Epithelial cell of proximal tubule (primary cell): ENCODE measurements at places on chromosomes 11 and 22. TPM values are rescaled to one million over a fixed set of nuclear protein-coding genes. Genes with fewer than 3 reads are reported as not detected.

DNA sequence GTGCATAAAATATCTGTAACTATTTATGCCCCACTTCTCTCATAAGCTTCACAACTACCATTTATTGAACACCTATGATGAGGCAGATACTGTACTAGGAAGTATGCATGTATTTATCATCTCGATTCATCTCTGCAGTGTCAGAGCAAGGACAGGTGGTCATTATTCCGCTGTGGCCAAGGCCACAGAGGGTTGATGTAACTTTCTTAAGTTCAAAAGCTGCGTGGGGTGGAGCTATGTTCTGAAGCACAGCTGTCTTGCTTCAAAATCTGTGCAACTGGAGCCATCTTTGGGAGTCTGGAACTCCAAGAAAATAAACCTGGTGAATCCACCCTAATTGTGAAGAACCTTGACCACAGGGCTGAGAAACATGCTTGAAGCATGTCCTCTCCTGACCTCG, 60.2 kb upstream of the HMGXB4 start:
- DNase-seq, result no peak

DNA sequence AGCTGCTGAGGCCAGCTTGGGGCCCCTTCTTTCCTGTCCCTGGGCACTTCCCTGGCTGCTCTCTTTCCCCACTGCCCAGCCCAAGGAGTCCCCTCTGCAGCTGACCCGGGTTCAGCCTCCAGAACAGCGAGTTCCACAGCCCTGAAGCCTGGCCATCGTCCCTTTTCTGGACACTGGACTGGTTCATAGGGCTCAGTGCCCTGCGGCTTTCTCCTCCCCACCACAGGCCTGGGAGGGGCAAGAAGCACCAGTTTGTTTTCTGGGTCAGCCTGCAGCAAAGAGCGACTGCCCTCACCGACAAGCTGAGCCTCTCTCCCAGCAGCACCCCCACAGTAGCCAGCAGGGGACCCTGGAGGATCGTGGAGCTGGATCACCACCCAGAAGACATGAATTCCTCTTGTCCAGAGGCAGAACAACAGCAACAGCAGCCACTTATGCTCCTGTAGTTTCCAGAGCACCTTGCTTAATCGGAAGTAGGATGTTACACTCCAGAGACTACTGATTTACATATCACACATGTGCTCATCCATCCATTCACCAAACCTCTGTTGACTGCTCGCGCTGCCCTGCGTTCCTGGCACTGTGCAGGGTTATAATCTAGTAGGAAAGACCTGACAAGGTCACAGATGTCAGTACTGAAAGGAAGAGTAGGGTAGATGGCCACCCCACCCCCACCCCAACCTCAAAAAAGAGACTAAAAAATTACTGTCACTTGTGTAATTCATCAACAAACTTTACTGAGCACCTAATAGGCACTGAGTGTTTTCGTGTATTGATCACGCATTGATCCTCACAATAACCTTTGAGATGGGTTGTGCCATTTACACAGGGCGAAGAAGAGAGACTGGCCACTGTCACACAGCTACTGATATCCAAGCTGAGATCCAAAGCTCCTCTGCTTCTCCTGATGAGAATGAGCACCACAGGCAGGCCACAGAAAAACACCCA, 13.0 kb upstream of the CXCR5 start:
- DNase-seq, result peak; percentile 91

GRCh38 chr11:47109051-47109726, 67.5 kb downstream of the ARFGAP2 start:
- DNase-seq, result no peak

- DNase-seq, result no peak
Observed at GRCh38 chr11:95739108-95739938, 50.3 kb downstream of the FAM76B start.

DNA sequence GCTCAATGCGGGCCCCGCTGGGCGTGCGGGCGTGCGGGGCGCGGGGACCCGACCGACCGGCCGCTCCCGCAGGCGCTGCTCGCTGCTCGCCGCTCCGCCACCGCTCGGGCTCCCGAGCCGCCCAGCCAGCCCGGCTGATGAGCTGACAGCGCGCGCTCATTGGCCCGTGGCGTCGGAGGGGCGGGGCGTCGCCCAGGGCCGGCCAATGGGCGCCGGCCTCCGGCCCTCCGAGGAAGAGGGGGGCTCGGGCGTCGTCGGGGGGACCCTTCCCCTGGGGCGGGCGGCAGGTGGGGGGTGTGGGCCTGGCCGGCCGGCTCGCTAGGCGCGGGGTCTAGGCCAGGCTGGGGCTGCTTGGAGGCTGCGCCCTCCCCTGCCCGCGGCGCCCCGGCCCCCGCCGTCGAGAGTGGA, at the start of gene SCUBE1:
SCUBE1 (minus strand) TSS at position 111 of the 408 bp plus-strand sequence. CDS start 111 bp downstream, outside the sequence.
- DNase-seq, result no peak

DNA sequence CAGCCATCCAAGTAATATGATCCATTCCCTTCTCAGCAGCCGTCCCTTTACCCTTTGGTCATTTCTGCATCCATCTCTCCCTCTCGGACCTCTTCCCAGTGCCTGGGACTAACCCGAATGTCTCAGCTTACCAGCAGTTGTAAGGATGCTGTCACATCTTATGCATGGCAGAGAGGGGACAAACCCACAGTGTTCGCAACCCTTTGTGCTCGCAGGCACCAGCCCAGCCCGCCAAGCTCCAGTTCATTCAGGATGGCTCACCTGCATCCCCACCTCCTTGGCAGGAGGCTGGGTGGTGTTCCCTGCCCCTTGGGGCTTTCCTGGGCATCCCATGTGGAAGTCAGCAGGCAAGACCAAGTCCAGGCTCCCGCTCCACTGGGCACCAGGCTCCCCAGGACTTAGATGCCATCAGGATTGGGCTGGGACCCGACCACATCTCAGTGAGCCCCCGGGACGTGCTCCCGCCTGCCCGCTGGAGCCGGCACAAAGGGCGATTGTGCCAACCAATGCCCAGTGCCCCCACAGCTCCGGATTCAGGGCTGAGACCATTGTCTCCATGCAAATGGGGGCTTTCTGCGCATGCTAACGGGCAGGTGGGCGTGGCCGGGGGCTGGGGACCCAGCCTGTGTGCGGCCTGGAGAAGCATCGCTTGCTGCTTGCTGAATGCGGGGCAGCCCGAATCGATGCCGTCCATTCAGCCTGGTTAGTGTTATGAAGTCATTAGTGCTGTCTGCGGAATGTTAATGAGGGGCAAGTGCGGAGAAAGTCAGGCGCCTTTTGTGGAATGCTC, 108.6 kb downstream of the KCNQ1OT1 start:
- no peak for DNase-seq

GRCh38 chr22:39410264-39410663, 10.7 kb downstream of the TAB1 start:
- DNase-seq, result no peak

- DNase-seq, result no peak
Observed at GRCh38 chr22:23183061-23183698, 2.9 kb downstream of the BCR start.

- DNase-seq, result no peak
Observed at GRCh38 chr22:39722032-39722325, 151.4 kb downstream of the CACNA1I start.

DNA sequence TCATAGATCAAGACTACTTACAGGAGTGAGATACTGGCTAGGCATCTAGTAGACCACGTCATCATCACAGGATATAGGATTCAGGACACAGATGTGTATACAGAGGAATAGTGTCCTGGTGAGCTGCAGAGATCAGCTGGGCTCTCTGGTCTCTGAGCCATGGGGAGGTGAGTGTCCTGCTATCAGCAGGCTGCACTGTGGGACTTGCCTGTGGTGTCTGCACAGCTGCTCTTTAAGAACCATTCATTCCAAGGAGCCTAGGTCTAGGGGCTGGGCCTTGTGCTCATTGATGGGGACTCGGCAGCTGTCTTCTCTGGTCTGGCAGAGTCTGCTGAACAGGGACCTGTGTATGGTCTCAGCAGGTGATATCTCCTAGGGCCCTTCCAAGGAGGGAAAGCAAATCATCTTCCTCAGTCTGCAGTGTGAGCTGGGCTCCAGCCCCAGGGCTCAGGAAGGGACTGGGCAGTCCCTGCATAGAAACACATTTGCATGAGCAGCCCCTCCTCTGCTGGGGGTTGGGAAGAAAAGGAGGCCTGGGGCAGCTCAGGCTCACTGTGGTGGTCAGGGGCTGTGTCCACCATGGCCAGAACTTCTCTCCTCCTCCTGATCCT, 66.1 kb upstream of the VPREB1 start:
- DNase-seq, result no peak

DNA sequence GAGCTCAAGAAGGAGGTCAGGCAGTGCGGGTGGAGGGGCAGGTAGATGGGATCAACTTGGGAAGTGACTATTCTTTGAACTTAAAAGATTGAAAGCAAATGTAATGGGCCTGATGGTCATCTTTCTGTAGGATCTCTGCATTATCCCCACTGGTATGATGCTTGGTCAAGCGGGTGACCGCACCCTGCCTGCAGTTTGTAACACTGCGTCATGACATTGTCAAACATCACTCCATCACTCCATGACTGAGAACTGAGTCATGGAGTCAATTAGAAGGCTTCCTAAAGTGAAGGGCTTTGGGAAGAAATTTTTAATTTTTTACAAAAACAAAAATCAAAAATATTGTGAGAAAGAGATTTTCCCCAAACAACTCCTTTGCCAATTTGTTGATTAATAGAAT, 62.4 kb upstream of the BMAL1 start:
- DNase-seq, result no peak

- DNase-seq, result no peak
Observed at GRCh38 chr11:118841469-118842242, 42.0 kb upstream of the CXCR5 start.

DNA sequence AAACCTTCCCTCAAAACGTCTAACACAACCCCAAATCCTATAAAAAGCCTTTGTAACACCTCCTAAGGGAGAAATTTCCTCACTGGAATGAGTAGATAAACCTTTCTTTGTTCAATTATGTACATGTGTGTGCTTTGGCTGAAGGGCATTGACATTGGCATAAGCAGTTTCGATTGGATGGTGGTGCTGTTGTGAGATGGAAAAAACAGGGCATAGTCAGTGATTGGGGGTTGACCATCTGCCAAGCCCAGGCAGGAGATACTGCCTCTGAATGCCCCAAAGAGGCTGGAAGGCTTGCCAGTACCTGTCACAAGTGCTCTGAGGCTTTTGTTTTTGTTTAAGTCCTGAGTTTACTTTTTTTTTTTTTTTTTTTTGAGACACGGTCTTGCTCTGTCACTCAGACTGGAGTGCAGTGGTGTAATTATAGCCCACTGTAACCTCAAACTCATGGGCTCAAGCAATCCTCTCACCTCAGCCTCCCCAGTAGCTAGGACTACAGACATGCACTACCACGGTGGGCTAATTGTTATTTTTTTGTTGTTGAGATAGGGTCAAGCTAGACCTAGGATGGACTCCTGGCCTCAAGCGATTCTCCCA, 1.2 kb upstream of the CCDC117 start:
- no peak for DNase-seq

GRCh38 chr11:123304828-123305466, 109.9 kb upstream of the CLMP start:
- DNase-seq, result no peak

GRCh38 chr11:95506777-95507176, 275.8 kb upstream of the SESN3 start:
- DNase-seq, result no peak

GRCh38 chr22:26066534-26066933, 102.7 kb upstream of the SEZ6L start:
- no peak for DNase-seq

DNA sequence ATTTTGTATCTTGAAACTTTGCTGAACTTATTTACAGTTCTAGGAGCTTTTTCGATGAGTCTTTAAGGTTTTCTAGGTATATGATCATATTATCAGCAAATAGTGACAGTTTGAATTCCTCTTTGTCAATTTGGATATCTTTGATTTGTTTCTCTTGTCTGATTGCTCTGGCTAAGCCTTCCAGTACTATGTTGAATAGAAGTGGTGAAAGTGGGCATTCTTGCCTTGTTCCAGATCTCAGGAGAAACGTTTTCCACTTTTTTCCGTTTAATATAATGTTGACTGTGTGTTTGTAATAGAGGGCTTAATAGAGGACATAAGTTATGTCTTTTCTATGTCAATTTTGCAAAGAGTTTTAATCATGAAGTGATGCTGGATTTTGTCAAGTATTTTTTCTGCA, 124.3 kb downstream of the ZNF280B start:
- DNase-seq, result no peak

GRCh38 chr11:80783561-80783960, 1342.7 kb upstream of the TENM4 start:
- DNase-seq, result no peak

GRCh38 chr11:70220920-70221319, 17.8 kb downstream of the FADD start:
- DNase-seq, result no peak

DNA sequence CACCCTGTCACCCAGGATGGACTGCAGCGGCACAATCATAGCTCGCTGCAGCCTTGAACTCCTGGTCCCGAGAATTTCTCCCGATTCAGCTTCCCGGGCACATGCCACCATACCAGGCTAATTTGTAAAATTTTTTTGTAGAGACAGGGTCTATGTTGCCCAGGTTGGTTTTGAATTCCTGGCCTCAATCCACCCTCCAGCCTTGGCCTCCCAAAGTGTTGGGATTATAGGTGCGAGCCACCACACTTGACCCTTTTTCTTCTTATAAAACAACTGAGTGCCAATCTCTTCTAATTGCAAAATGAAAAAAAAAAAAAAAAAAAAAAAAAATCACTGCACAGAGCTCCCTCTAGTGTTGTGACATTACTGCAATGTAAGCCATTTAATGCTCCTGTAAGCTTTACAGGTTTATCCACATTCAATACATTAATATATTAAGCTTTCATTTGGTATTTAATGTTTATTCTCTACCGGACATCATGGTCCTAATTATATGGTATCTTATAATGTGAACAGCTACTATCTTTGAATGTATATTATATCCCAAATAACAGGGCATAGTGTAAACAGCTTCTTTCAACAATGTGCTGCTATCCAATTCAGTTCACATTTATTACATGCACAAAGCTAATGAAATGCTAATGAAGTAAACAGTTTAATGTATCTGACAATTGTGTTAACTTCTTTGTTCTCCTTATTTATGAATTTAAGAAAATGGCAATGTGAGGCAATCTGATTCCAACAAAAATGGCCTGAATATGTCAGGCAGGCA, 44.6 kb downstream of the COPB1 start:
- no peak for DNase-seq

DNA sequence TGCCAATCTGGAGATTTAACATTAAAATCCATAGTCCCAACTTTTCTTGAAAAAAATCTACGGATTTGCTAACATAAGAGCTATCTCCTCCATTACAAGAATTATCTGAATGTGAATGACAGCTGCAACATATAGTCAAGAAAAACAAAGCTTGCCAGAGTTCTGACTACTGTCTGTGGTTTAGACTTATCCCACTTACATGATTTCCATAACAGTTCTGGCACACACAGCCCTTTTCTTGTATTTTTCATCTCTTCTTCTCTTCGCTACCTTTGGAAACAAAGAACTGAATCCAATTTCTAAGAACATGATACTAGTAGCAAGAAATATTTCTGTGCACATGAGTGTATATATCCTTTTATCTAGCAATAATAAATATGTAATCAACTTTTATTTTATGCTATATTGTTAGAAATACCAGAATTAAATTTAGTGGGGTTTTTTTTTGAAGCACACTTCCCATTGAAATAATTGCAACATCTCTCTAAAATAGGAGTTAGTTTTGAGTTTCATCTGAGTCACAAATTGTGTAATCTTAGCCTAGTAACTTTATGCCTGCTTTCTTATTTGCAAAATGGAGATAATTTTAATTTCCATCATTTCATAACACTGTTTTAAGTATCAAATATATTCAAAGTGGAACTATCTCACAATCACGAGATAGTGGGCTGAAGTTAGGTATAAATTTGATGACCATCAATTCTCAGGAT, 1217.6 kb downstream of the JRKL start:
- no peak for DNase-seq

MFRP gene
- not detected in 2 replicates for total RNA-seq

ARHGAP42 gene
- 8.0 and 14.4 TPM in 2 replicates for total RNA-seq

CNIH2 gene
- total RNA-seq, result 0.43 and 0.58 TPM in 2 replicates

OR5B21 gene
- not detected in 2 replicates for total RNA-seq

MS4A4A gene
- not detected in 2 replicates for total RNA-seq

TRIM34 gene
- total RNA-seq, result 2.4 and 7.8 TPM in 2 replicates

KRTAP5-1 gene
- total RNA-seq, result not detected in 2 replicates
